ENCODE measurements at places on chromosomes 3 and 15.
A peak's percentile ranks its signal among the peaks of the same experiment; 100 is the strongest.

DNA sequence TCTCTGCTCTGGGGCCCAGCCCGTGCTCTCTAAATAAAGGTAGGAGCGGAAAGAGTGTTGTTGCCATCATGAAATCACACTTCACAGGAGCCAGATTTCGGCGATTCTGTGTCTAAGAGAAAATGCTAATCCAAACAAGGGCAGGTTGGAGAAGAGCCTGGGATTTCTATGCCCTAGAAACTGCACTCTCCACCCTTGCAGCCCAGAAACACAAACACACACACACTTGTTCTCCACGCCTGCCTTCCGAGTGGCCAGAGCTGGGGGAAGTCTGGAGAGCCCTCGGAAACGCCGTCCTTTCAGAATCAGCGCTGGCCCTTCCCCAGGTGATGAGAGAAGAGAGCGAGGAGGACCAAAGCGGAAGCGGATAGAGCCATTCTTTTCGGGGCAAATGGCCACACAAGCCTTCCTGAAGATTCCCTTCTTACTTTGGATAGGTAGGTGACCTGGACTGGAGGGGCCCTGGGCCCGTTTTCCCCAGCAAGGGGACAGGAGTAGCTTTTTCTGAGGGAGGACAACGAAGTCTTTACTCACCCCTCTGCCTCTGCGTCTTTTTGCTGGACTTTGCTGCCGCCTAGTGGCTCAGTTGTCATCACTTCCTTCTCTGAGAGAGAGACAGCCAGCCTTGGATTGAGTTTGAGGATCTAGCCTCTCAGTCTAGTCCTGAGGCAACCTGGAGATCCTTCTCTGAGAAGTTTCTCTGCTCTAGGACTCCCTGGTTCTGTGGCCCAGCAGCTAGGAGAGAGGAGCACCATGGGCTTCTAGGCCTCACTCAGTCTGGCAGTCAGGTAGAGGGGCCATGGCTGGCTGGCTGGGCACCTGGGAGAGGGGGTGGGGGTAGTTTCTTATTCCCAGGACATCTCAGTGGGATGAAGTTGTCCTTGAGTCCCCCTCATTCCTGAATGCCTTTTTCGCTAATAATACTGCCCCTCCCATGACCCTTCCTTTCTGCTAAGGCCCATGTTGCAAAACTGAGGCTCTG, 37.7 kb downstream of the SENP8 start:
- peak; percentile 59 for DNase-seq

DNA sequence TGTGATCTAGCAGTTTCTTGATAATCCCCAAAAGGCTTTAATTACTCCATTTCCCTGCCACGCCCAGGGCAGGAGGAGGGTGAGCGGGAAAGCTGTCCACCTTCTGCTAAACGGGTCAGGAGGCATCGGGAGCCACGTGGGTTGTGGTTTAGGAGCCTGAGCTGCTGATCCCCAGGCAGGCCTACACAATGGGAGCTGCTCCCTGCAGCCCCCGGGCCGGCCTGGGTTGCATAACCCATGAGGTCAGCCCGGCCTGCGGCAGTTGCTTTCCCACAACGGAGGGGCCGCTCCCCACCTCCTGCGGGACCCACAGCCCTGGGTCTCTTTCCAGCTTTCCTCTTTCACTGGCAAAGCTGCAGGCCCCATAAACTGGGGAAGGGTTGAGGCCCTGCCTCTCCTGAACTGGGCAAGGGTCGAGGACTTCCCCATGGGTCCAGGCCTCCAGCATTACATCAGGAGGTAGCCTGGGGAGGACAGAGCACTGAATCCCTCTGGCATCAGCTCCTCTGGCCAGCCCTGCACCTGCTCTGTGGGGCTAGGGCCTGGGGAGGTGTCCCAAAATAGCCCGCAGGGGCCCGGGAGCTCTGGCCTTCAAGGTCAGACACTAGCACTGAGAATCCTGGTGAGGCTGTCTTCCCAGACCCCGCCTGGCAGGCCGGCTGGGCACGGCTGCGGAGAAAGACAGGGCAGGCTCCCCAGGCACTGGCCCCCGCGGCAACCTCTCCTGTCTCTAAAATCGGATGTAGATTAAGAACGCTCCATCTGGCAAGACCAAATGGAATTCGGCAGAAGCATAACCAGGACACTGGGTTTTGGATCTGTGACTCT, 47.3 kb downstream of the ZDHHC19 start:
- no peak for DNase-seq

DNA sequence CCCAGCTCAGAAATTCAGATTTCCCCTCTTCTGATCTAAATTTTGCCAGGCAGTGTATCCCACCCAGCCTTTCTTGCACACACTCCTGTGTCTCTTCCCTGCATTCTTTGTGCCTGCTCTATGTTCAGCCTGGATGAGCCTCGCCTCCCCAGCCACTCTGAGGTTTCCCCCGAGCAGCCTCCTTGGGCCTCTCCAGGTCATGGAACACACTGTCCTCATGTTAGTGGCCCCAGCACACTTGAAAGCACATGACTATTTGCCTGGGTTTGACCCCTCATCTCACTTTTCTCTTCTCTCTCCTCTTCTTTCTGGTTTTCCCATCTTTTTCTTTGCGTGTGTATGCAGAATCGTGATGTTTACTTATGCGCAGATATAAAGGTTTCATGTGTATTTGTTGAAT, 3.1 kb downstream of the THSD4 start:
- DNase-seq: no peak

DNA sequence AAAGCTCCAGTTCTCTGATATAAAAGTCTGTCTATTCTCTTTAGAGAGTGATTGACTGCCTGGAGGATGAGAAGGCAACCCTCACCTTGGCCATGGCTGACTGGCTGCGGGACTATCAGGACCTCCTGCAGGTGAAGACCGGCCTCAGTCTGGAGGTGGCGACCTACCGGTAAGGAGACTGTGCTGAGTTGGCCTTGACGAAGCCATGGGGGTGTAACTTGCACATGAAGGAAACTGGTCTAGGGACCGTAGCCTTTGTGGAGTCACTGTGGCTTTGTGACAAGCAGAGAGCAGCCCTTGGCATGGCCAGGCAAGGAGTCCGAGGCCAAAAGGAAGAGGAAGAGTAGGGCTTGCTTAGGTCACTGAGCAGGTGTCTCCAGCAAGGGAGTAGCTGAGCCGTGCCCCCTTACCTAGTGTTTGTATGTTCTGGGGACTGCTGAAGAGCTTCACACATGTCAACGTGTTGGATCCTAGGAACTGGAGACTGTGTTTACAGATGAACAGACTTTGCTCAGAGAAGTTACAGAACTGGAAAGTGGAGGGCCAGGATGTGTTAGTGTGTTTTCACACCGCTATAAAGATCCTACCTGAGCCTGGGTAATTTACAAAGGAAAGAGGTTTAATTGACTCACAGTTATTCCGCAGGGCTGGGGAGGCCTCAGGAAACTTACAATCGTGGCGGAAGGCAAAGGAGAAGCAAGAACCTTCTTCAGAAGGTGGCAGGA, 8.8 kb downstream of the SYNM start:
- no peak for DNase-seq

DNA sequence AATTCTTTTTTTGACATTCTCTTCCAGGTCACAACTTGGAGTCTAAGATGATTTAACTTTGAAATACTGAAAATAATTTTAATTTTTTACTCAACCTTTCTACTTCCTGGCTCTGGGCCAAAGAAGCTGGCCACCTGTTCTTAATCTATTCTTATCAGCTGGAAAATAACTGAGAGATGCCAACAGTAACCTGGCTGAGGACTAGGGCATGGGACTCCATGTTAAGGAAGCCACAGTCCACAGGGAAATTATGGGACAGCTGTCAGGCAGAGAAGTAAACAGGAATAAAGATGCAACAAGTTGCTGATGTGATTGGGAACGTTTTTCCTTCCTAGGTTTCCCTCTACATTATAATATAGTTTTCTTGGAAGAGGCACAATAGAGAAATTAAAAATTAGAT, 84.7 kb upstream of the CPNE4 start:
- no peak for DNase-seq

- peak; percentile 72 for DNase-seq
Measured at GRCh38 chr15:27844018-27844666, 255.0 kb downstream of the OCA2 start.

GRCh38 chr15:41017066-41017735, 63.9 kb downstream of the CHAC1 start:
- no peak for DNase-seq

DNA sequence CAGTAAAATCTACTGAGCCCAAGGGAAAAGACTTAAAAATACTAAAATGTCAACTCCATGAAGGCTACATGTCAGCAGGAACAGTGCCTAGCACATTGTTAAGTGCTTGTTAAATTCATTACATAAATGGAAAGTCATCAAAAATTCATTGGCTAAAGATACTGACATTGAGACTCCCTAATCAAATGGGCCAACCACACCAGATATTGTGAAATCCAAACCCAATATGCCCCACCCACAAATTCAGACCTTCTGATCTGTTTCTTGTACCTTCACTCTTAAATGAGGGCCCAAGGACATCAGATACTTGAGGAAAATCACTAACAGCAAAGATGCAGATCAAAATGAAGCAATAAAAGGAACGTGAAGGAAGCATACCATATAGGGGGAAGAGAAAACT, 20.7 kb downstream of the MRPS22 start:
- no peak for DNase-seq

- DNase-seq: no peak
Measured at GRCh38 chr3:152905631-152906030, 70.7 kb downstream of the P2RY1 start.

- DNase-seq: no peak
Measured at GRCh38 chr3:127289706-127290575, 2.1 kb upstream of the PRR20G start.

- no peak for DNase-seq
Measured at GRCh38 chr3:57661404-57661803, 31.5 kb downstream of the DENND6A start.

- peak; percentile 55 for DNase-seq
Measured at GRCh38 chr15:45646220-45646619, 11.4 kb downstream of the SQOR start.

DNA sequence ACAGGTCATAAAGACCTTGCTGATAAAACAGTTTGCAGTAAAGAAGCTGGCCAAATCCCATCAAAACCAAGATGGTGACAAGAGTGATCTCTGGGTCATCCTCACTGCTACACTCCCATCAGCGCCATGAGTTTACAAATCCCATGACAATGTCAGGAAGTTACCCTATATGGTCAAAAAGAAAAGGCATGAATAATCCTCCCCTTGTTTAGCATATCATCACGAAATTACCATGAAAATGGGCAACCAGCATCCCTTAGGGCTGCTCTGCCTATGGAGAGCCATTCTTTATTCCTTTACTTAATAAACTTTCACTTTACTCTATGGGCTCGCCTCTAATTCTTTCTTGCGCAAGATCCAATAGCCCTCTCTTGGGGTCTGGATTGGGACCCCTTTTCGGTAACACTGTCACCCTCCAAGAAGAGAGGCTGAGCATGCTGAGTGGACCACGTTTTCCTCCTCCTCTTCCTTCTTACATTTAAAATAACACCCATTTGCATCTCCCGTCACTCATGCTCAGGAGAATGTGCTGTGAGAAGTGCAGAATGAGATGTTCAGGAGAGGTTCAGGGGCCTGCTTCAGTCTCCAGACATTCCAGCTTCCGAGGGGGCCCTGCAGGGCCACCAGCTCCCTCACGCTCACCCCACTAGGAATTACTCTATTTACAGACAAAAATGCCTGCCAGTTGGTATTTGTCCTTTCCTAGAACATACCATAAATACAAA, 47.3 kb downstream of the NSMCE3 start:
- DNase-seq: no peak

GRCh38 chr3:32493437-32494414, 8.9 kb downstream of the CMTM6 start:
- peak; percentile 14 for DNase-seq

DNA sequence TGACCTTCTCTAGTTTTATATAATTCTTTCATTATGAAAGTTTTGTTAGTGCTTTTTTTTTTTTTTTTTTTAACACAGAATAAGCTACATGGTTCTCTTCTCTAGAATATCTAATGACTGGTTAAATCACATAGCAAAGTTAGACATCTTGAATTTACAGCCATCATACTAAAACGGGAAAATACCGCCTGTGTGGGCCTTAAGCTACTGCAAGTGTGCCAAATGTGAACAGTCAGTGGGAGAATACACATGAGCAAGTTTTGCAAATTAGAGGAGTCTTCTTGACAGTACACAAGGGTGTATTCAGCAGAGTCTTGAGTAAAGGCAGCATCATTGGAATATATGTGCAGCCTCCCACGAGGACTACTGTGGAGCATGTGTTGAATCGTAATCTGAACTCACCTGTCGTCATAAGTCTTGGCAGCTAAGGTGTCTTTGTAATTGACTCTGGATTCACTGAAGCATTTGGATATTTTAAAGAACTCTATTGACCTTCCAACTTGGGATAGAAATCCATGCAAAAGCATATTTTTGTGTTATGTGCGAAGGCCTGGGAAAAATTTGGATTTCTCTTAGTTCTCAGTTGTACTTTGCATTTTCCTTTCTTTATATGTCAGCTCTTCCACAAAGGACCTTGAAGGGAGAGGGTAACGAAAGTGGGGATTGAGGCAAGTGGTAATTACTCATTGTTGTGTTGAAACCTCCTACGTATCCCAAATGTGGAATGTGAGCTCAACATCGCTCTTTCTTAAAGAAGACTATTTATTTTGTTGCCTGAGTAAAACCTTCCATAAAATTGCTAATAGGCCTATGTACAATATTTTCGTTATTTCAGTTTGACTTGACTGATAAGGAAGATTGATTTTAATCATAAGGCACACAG, 117.4 kb downstream of the ATG7 start:
- no peak for DNase-seq

- DNase-seq: peak; percentile 33
Measured at GRCh38 chr3:47019201-47019600, 39.7 kb downstream of the NBEAL2 start.

DNA sequence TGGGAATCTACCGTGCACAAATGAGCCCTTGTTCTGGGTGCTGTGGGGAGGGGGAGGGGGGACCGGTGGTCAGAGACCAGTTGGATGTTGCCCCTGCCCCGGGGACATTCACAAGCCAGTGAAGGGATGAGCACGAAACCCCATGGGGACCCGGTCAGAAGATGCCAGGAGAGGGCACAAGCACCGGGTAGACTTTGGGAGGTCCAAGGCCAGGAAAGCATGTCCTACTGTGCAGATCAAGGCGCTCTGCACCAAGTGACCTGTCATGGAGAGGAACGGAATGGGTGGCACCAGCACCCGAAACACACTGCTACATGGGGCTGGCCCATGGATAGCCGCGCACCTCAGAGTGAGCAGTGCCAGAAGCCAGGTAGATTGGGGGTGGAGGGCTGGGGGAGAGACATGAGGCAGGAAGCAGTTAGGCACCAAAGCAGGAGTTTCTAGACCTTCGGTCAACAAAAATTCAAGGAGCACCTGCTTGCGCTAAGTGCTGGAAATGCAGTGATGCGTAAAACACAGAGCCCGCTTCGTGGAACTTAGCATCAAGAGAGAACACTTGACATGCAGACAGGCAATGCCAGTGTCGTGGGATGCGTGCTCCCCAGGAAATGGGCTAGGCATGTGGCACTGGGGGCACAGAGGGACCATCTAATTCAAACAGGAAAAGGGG, 99.1 kb downstream of the CPN2 start:
- DNase-seq: no peak

- peak; percentile 75 for DNase-seq
Measured at GRCh38 chr3:196650740-196651311, 11.3 kb downstream of the NRROS start.

- no peak for DNase-seq
Measured at GRCh38 chr3:178223876-178224275, 312.4 kb upstream of the KCNMB2 start.

All from RCC 7860 (cell line).